Stimulated activated CD8-positive, alpha-beta memory T cell treated with anti-CD3 and anti-CD28 coated beads, Interleukin-4, amount 100 ng/mL, for 1 hour (primary cell): ENCODE measurements at places on chromosomes 3 and 15.

- DNase-seq: no peak
Measured at GRCh38 chr3:197511853-197512635, 43.7 kb downstream of the BDH1 start.

- no peak for DNase-seq
Measured at GRCh38 chr15:52502608-52503007, 26.1 kb downstream of the MYO5A start.

GRCh38 chr15:50278496-50278895 is 13.0 kb upstream of the HDC start:
- no peak for DNase-seq

DNA sequence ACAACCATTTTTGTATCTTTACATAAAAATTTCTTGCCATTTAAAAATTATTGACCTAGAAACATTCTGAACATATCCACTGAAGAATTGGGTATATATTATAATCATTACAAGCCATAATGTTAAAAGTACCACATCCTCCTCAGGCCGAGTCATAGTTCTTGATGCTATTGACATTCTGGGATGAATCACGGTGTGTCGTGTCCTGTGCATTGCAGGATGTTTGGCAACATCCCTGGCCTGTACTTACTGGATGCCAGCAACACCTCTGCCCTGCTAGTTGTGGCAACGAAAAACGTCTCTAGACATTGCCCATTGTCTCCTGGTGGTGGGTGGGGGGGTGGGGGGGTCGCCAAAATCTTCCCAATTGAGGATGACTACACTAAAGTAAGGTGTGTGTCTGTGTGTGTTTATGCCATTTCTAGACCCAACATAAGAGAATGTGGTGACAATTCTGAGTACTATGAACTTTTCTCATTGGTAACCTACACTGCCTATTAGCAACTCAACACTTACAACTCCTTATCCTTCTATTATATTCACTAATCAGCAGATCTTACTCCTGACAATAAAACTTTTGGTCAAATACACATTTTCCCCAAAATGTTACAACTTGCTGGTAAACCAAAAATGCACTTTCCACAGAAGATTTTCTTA is 471.6 kb downstream of the FOXP1 start:
- DNase-seq: no peak

- DNase-seq: no peak
Measured at GRCh38 chr15:31482122-31482922, 155.7 kb downstream of the KLF13 start.

DNA sequence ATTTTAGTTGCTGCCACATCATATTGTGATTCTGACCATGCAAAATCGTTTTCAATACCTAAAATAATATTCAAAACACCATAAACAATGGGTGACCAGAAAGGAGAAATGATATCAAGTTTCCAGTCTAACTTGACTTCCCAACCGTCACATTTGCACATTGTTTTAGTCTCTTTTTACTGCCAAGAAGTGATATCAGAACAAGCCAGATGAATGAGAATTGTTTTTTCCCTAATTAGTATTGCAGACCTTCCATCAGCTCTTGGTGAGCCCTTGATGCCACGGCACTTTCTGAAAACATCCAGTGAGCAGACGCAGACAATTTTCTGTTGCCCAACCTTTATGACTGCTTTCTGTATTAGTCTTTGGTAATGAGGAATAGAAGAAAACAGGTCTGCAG is 62.5 kb downstream of the SPATA16 start:
- no peak for DNase-seq

DNA sequence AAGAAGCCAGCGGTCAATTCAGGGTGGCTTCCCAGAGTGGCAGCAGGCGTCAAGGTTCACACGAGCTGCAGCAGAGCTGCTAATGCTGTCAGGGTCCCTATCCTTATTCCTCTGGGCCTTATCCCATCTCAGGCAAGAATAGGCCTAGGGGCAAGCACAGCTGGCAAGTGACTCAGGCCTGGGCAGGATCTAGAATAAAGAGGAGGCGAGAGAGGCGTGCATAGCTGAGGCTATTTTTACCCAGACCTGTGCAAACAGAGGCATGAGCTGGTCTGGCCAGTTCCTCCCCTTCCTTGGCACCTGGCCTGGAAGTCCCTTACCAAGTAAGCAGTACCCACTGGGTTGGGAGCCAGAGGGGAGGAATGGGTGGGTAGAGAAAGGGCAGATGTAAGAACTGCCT is 12.2 kb upstream of the VIPR1 start:
- no peak for DNase-seq

GRCh38 chr3:118963711-118964110 is 70.9 kb downstream of the IGSF11 start:
- no peak for DNase-seq

GRCh38 chr15:91268510-91268909 is 168.5 kb downstream of the SV2B start:
- no peak for DNase-seq

DNA sequence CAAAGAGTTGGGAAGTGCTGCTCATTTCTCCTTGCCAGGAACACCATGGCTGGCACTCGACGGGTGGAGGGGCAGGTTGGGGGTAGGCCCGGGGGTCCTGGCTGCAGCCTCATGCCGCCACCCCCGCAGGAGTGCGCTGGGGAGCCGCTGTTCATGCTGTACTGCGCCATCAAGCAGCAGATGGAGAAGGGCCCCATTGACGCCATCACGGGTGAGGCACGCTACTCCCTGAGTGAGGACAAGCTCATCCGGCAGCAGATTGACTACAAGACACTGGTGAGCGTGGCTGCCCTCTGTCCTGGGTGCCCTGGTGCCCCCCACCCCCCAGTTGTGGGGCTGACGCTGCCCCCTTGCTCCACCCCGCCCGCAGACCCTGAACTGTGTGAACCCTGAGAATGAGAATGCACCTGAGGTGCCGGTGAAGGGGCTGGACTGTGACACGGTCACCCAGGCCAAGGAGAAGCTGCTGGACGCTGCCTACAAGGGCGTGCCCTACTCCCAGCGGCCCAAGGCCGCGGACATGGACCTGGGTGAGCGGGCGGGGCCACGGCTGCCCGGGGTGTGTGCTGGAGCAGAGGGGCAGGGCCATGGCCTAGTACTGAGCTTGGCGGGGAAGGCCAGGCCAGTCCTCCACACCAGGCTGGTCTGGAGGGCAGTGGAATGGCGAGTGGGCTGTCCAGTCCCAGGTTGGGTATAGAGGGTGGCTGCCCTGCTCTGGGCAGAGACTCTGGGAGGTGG is 45.1 kb downstream of the PLXNA1 start:
- DNase-seq: no peak

- DNase-seq: no peak
Measured at GRCh38 chr15:35559683-35560082, 13.7 kb upstream of the DPH6 start.

DNA sequence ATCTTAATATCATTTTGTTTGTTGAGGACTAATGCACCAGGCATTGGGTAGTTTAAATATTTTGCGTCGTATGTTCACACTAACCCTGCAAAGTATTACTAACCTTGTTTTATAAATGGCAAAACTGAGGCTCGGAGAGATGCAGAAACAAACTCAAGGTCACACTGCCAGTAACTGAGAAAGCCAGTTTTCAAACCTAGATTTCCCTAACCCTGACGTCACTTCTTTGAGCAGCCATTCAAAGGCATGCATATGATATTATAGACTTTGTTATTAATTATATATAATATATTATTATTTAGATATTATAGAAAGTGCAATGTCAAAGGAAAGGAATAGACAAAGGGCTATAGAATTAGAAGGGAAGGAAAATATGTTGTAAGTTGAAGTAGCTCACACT is 167.6 kb upstream of the EOMES start:
- no peak for DNase-seq

DNA sequence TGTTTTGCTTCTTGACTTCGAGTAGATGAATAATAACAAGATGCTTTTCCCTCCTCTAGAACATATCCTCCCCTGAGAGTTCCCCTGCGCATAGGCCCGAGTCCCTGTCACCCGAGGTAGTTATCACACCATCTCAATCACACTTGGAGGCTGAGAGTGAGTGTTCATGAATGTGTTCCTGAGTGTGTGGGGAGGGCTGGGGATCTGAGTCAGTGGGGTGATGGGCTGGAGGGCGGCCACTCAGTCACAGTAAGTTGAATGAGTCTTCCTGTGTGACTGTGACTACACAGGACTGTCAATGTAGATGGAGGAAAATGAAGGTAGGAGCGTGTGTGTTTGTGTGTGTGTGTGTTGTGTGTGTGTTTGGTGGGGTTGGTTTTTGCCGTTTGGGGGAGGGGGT is 71.0 kb downstream of the SETD5 start:
- no peak for DNase-seq

DNA sequence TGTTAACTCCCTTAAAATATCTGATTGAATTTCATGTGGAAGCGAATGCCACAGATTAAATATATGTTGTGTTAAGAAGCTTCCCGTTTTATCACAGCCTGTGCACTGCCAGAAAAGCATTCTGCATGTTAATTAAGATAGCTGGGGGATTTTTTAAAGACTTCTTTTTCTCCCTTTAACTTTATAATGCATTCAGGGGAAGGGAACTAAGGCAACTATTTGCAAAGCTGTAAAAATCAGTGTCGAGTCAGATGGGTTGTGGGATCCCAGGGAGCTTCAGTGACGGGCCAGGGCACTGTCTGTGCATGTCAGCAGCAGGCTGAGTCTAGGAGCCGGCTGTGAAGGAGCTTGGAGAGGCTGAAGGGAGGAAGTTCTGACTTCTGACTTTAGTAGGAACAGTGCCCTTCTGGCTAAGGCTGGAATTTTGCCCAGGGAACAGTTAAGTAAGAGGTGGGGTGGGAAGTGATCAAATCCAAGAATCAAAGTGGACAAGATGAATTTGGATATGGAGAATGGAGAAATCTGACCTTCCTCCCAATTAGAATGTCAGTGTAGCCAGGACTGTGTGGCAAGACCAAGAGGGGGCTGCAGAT is 77.7 kb downstream of the ABHD5 start:
- no peak for DNase-seq

DNA sequence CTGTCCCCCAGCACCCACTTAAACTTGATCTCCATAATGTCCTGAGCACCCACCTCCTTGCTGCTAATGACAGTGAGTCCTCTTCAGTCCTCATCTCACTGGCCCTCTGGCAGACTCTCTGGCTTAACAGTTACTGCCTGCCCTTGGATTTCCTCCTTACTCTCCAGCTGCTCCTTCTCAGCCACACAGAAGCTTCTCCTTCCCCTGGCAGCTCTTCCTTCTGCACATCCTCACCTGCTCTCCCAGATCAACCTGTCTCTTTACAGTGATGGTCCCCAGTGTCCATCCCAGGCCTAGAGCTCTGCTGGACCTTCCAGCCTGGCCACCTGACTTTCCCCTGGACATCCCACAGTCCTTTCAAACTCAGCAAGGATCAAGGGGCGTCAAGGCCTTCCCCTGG is 47.4 kb upstream of the SMAD3 start:
- no peak for DNase-seq

DNA sequence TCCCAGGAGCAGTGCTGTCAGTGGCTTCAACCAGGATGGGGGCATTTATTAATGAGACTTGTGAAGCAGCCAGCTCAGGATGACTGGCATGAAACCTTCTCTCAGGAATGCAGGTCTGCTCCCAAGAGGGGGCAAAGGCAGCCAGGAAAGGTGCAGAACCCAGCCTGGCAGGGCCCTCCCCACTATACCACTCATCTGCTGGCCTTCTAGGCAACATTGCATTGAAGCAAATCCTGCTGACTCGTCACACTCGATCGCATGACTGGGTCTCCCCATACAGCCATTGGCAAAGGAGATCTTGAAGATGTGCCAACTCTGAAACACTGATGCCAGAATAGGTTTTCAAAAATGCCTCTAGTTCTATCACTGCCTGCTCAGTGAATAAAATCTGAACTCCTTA is 65.7 kb upstream of the CMTM7 start:
- DNase-seq: no peak

DNA sequence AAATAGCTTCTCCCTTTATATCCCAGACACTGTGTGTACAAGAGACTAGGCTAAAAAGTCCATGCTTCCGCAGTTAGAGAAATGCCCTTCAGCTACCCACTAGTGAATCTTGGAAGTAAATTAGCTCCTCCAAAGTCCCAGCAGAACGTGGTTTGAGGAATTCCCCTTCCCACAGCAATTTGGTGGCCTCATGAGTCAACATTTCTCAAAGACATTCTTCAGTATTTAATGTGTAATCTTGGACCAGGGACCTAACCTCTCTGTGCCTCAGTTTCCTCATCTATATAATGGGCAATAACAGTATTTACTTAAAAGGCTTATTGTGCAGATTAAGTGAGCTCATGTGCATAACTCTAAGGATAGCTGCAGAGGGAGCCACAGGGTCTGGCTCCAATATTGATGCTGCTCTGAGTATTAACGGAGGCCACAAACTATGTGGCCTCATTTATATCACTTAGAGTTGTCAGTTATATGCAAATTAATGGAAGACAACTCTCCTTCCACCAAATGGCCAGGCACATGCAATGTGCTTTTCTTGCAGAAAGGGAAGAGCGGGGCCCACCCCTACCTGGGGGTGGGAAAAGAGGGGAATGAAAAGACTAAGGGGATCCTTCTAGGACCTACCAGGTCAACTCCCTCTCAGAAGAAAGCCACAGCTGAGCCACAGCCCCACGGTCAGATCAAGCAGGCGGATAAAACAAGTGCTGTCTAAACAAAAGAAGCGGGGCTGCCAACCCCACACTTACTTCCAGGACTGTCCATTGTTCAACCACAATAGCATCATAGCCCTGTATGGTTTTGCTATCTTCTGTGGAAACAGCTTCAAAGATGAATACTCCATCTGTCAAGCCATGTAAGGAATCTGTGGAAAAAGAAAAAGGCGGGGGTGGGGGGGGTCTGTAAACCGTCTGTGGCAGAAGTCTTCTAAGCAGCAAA is 92.4 kb downstream of the OXNAD1 start:
- DNase-seq: no peak

- no peak for DNase-seq
Measured at GRCh38 chr3:129524081-129524480, 4.4 kb upstream of the RHO start.

- no peak for DNase-seq
Measured at GRCh38 chr3:86967062-86967461, 23.9 kb downstream of the VGLL3 start.

DNA sequence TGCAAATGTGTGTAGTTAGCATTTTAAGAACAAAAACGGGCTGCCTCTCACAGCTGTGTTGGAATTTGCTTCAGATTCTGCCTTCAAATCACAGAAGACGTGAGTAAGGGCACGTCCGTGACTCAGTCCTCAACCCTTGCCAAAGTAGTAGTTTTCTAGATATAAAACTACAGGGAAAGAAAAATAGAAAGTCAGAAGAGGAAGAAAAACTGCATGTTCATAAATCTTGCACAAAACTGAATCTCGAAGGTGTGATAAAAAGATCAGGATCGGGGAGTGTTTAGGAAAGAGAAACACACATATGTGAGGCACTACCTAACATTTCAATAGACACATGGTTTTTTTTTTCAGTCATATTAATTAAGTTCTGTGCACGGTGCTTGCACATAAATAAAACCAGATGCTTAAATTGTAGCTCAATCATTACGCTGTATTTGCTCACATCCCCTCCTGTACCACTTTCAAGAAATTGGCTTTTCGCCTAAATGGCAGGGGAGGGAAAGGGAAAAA is 71.7 kb downstream of the P3H2 start:
- DNase-seq: no peak

GRCh38 chr3:128556907-128557306 is 63.9 kb upstream of the GATA2 start:
- DNase-seq: no peak
